ENCODE measurements at places on chromosomes 4 and X. TPM values are rescaled to one million over a fixed set of nuclear protein-coding genes. Genes with fewer than 3 reads are reported as not detected.

GRCh38 chrX:154483325-154483724 lies 3.1 kb downstream of the UBL4A start:
- DNase-seq: no peak

- DNase-seq: no peak
Measured at GRCh38 chr4:55722132-55722531, 86.0 kb upstream of the NMU start.

DNA sequence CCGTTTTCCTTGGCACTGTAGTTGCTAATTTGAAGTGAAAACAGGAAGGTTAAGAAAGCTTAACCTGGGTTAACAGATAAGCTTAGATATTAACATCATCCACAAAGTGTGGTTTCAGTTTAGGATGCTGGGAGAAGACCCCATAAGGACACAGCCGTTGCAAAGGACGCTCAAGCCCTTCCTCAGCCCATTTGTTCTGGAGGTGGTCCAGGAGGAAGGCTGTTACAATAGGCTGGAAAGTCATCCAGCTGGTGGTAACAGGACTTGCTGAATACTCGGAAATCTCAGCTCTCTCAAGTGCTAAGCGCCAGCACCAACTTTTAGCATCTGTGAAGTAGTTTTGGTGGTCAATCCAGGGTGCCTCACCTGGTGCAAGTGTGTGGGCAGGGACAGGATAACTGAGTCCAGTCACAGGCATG lies 14.2 kb downstream of the CHST7 start:
- no peak for DNase-seq

DNA sequence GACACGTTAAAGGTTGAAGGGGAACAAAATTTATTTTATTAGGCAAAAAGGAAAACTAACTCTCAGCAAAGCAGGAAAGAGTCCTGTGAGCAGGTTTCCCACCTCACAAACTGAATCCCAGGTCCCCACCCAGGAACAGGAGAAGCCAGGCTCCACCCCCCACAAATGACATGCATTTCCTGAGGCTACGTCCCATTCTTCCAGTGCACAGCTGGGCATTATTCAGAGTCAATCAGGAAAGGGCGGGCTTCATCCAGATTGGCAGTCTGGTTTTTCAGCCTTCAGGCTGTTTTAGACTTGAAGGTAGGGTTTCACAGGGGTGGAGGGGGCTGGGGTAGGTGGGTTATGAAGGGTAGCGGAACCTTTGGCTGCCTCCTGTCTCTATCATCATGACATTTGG lies 11.9 kb upstream of the ASIC5 start:
- no peak for DNase-seq

GRCh38 chr4:15906020-15906443 lies 32.5 kb downstream of the FGFBP1 start:
- no peak for DNase-seq

DNA sequence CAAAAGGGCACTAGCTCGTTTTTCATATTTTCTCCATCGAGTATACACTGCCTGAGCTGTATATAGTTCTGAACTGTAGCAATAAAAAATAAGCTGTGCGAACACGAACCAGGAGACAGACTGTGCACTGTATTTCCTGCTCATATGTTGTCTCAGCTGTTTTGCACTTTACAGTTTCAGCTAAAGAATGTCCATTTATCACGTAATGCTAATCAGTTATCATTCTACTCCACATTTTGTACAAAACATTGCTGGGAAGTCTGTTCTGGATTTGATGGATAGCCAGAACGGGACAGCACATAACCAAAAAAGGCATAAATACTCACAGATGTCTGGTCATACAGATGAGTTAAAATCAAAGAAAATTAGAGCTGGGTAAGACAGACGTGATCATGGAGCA lies 315.5 kb upstream of the ADGRL3 start:
- no peak for DNase-seq

MAGEC1 gene
- not detected for total RNA-seq

All from uterus (tissue), 4 donors.